A549 treated with AZD2906 at 1 μM for 4 hours (cell line): ENCODE measurements at places on chromosomes 12 and 14. TPM values are rescaled to one million over a fixed set of nuclear protein-coding genes. Genes with fewer than 3 reads are reported as not detected.

Gene KITLG
- total RNA-seq = 13.5 to 19.2 TPM (median 15.0 TPM) in 5 replicates

Gene C12orf54
- not detected in 5 replicates for total RNA-seq

Gene CCDC196
- not detected in 5 replicates for total RNA-seq

Gene TSPAN19
- total RNA-seq = 0.02 to 0.06 TPM in 2 of 5 replicates, not detected in the others

Gene DERA
- total RNA-seq = 40.3 to 60.9 TPM (median 41.4 TPM) in 5 replicates

Gene TRAFD1
- total RNA-seq = 14.4 to 17.6 TPM (median 16.5 TPM) in 5 replicates

Gene CLEC4C
- not detected in 5 replicates for total RNA-seq

Gene TSPAN8
- total RNA-seq = 0.08 to 0.22 TPM (median 0.17 TPM) in 4 of 5 replicates, not detected in the other

Gene ANKRD33
- 0.05 to 0.11 TPM (median 0.07 TPM) in 4 of 5 replicates, not detected in the other for total RNA-seq

Gene GPR84
- total RNA-seq = 0.05 to 0.11 TPM (median 0.08 TPM) in 3 of 5 replicates, not detected in the others

Gene LAG3
- 0.83 to 1.6 TPM (median 1.4 TPM) in 5 replicates for total RNA-seq

Gene ANAPC5
- 82.0 to 86.4 TPM (median 83.4 TPM) in 5 replicates for total RNA-seq

Gene CCDC197
- total RNA-seq = not detected in 5 replicates

Gene LGR5
- total RNA-seq = 0.02 to 0.08 TPM (median 0.06 TPM) in 3 of 5 replicates, not detected in the others

Gene CD27
- total RNA-seq = not detected in 5 replicates

Gene TXNDC16
- 0.80 to 1.4 TPM (median 1.2 TPM) in 5 replicates for total RNA-seq

Gene SOX5
- not detected in 5 replicates for total RNA-seq

Gene ADAM21
- total RNA-seq = 0.02 to 0.03 TPM in 2 of 5 replicates, not detected in the others

Gene ANKS1B
- total RNA-seq = 0.41 to 0.71 TPM (median 0.51 TPM) in 5 replicates

Gene FOXA1
- 4.3 to 6.4 TPM (median 5.8 TPM) in 5 replicates for total RNA-seq

Gene RPL41
- total RNA-seq = 4,788 to 5,894 TPM (median 5,599 TPM) in 5 replicates

Gene RIMBP2
- 0.05 to 0.06 TPM in 2 of 5 replicates, not detected in the others for total RNA-seq

Gene TAS2R30
- 0.03 TPM in 1 of 5 replicates, not detected in the others for total RNA-seq

Gene RNASE1
- total RNA-seq = 0.10 to 0.36 TPM (median 0.18 TPM) in 4 of 5 replicates, not detected in the other

Gene PSME2
- 150 to 197 TPM (median 159 TPM) in 5 replicates for total RNA-seq

Gene TTC9
- total RNA-seq = 3.0 to 3.8 TPM (median 3.2 TPM) in 5 replicates

Gene CCDC177
- total RNA-seq = 0.02 to 0.05 TPM (median 0.03 TPM) in 5 replicates

Gene PTPRB
- 0.45 to 0.78 TPM (median 0.65 TPM) in 5 replicates for total RNA-seq

Gene PDE3A
- 2.2 to 3.6 TPM (median 2.9 TPM) in 5 replicates for total RNA-seq

Gene CLMN
- 4.8 to 8.1 TPM (median 6.9 TPM) in 5 replicates for total RNA-seq
